ENCODE measurements at places on chromosomes 4 and X.

GRCh38 chr4:183986971-183987946 is 82.2 kb downstream of the STOX2 start:
- peak; percentile 61 for DNase-seq

DNA sequence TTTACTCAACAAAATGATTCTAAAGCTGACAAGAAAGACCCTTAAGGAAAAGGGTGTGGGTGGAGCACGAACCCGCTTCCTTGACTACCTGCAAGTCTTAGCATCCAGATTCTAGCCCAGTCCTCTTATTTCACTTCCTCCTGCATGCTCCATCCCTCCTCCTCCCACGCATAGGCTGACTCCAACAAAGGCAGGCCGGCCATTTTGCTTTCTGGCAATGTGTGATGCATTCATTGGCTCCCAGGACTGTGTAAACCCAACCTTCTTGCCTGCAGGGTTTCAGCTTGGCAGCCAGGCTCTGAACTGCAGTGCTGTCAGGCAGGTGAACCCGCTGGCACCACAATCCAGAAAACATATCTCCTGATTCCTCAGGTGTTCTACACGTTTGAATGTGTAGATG is 39.3 kb downstream of the RTL9 start:
- no peak for DNase-seq

DNA sequence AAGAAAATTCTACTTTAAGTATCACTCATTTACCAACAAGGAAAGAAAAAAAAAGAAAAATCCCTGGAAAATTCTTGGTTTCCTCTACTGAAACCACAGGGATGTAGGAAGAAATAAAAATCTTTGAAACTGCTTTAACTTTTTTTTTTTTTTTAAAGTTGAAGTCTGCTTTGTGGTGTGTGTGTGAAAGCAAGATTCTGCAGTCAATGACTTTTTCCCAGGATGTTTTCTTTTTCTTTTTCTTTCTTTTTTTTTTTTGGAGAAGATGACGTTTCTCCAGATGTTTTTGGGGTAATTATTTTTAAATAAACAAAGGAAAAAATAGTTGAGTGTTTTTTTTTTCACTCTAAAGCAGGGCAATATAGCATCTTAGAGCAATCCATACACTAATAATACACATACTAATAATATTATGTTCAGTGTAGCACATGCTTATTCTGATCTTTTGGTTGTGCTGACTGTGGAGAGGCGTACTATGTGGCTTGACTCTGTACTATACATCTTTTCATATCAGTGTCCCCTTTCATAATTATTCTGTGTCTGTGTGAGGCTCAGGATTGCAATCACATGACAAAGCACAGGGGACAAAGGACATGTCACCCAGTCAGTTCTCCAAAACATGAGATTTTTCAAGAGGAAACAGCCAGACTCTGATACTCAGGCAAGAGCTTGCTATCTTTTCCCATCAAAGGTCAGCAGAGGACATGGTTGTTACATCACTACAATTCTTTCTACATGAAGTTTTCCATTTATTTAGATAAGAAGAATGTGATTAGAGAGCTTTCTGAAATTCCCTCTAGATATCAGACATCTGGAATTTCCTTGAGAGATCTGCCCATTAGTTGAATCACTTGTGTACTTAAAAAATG is 111.0 kb downstream of the PDE5A start:
- no peak for DNase-seq

DNA sequence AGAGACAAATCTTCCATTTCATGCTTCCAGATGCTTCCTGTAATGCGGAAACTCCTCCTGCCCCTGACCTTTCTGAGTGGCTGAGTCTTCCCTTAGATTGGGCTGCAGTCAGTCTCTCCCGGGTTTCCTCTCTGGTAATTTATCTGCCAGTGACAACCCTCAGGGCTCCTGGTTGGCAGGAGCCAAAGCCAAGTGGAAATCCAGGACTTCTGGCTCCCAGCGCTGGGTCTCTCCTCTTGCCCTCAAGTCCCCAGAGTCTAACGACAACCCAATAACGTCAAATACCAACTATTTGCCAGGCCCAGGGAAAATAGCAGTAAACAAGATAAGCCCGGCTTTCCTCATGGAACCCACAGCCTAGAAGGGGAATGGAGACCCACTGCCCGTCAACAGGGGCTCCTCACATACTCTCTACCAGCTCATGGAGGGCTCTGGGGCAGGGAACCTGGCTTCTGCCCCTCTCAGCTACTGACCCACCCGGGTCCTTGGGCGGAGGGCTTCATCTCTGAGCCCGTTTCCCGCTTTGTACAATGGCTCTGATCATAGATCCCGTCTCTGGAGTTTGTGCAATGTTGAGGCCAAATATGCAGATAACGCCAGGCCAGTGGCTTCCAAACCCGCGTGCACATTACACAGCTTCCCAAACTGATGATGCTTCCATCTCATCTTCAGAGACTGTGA is 1.1 kb upstream of the TBC1D14 start:
- no peak for DNase-seq

GRCh38 chr4:124203613-124204238 is 508.8 kb downstream of the ANKRD50 start:
- DNase-seq = no peak

GRCh38 chrX:25049357-25049756 is 33.6 kb upstream of the ARX start:
- DNase-seq = no peak

DNA sequence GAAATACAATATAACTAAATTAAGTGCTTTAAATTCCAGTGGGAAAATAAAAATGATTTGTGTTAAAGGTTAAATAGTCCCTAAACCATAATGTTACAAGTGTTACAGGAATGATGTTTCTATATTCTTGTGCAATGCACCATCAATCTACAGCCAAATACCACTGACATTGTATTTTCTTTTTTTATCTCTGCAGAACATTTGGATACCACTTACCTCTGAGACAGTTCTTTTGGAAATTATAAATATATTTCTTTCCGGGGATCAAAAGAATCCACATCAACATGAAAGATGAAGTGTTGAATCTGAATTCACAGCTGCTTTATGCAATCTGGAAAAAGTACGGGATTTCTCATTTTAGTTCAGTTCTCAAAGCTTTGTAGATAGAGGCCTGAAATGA is 518.3 kb upstream of the AGA start:
- no peak for DNase-seq

DNA sequence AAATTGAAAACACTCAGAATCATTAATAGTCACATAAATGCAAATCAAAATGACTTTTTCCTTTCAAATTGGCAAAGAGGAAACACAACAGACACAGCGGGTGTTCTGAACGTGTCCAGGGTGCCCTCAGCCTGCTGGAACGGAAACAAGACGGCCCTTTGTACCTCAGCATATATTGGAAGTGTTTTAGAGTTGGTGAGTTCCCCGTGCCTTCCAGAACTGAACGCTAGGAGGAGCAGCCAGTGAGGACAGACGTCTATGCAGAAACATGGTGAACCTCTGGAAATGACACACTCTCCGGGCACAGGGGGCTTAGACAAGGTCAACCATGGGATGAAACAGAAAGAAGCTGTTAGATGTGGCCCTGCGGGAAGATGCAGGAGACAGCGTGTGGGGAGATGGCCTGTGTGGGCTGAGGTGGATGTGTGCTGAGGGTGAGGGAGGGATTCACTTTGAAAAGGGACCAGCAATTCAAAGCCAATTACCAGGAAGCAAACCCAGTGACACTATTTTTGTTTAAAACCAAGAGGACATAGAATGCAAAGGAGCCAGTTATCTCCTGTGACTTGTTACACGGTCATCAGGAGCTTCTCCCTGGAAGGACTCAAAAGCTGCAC is 40.4 kb downstream of the RNF212 start:
- no peak for DNase-seq

DNA sequence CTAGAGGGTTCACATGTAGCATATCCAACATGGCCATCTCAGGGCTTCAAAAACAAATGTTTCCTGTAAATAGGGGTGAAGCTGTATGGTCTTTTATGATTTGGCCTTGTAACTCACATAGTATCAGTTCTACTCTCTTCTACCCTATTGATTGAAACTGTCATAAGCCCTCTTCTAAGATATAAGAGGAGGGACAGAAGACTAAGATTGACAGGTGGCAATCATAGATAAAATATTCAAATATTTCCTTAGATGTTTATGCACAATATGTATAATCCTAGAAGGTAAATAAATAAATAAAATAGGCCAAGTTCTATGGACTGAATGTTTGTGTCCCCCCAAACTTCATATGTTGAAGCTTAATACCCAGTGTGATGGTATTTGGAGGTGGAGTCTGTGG is 6.9 kb upstream of the BEX3 start:
- no peak for DNase-seq

DNA sequence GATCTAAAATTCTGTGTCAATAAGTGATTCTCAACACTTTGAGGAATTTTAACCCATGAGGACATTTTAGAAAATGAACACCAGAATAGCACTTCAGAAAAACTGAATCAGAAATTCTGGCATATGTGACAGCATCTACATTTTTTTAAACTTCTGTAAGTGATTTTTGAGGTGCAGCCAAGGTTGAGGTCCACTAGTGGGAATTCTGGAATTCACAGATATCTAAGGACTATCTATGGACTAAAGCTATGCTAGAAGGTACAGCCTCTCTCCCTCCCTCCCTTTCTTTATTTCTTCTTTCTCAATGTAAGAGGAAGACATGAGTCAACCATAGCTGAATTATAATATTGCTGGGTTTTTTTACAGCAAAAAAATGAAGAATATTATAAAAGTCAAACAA is 508.2 kb upstream of the ATOH1 start:
- DNase-seq = no peak

- no peak for DNase-seq
These were observed 190.9 kb downstream of the GABRB1 start for GRCh38 chr4:47222276-47222675.

- DNase-seq = no peak
These were observed 139.2 kb downstream of the ASMT start for GRCh38 chrX:1754077-1754476.

GRCh38 chr4:119942806-119943205 is 123.8 kb downstream of the MAD2L1 start:
- no peak for DNase-seq

- DNase-seq = no peak
These were observed 69.3 kb downstream of the BMP2K start for GRCh38 chr4:78845472-78845871.

- DNase-seq = no peak
These were observed 1.9 kb downstream of the GASK1B start for GRCh38 chr4:158170691-158171561.
